SK-N-SH (cell line): ENCODE measurements at places on chromosomes 7 and 10.

GRCh38 chr10:11319990-11320602 lies 291.4 kb downstream of the USP6NL start:
- H3K27me3 ChIP-seq: no peaks in the 10 kb centered on the region
- H3K4me1 ChIP-seq: no peaks in the 10 kb centered on the region
- no peaks in the 10 kb centered on the region for H3K36me3 ChIP-seq
- no peak for DNase-seq
- no peak overlapping the region for H3K27ac ChIP-seq
- H3K4me3 ChIP-seq: no peak overlapping the region

DNA sequence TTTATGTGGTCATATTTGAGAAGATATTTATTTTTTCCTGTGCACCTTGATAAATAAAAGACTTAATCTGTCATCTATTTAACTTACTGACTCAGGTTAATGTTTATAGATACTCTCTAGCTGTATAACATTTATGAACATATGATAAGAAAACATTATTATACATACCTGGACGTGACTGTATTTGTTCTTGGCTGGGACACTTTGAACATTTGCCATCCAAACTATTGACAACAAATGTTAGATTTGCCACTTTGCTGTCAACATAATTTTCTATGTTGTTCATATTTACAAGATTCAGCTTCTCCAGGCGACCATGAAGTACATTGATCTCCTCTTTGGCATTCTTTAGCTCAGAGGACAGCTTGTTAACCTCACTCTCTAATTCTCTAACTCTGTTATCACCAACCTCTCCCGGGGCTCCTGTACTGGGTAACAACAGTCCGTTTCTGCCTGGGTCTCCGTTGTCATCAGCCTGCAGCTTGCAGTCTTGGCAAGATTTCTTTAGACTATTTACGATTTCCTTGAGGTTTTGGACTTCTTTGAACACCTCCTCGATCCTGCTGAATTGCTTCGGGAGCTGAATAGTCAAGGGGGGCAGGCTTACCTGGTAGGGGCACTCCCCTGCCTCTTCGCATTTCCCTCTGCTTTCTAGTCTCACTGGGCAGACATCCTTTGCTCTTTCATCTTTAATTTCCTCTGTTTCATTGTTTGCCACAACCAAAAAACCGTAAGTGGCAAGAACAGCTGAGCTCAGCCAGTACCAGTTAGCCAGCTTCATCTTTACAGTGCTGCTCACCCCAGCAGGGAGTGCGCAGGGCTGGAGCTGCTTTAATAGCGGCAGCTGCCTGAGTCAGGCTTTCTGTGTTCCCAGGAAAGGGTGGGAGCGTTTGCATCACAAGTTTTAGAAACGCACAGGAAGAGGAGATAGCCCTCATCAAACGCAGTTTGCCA lies at the start of gene FGL2:
Gene FGL2, minus strand, starts transcription at position 807 of the 954 bp plus-strand sequence. Its CDS starts 26 bp downstream, at position 781.
- DNase-seq: no peak
- H3K27ac ChIP-seq: no peak within 1 kb of the TSS
- H3K4me3 ChIP-seq: no peak within 1 kb of the TSS
- no peaks in the 10 kb centered on the region for H3K27me3 ChIP-seq

DNA sequence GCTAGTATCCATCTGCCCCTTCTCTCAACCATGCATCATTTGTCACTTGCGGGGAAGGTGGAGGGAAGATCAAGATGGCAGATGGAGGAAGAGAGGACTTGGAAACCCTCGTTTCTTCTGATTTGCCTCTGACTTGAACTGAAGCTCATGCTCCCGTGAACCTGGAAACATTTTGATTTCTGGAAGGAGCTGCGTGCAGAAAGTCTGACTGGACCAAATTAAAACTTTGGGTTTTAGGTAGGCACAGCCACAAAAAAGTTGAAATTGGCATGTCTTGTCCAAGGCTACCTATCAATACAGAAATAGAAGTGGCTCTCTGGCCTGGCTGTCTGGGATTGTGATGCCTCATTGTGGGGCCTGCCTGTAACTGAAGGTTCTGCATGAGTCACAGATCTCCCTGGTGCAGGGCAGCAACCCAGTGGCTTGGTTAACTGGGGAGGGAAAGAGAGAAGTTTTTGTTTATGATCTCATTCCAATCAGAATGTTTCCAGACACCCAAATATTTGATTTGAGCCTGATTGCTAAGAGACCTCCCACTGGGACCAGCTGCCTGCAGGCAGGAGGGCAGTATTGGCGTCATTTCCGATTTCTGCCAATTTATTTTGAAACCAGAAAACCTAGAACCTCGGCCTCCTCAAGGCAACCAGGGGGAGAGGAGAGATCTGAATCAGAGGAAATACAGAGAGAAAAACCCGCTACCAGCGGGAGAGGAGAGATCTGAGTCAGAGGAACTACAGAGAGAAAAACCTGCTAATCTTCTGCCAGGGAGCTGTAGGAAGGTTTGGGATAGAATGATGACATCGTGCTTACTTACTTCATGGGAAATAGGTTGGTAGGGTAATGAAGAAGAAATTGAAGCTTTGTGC lies 363.6 kb downstream of the ANKRD30A start:
- no peaks in the 10 kb centered on the region for H3K27me3 ChIP-seq
- H3K36me3 ChIP-seq: no peaks in the 10 kb centered on the region
- H3K4me1 ChIP-seq: no peaks in the 10 kb centered on the region
- no peak overlapping the region for H3K4me3 ChIP-seq

GRCh38 chr10:94490789-94491039 lies 54.9 kb upstream of the HELLS start:
- no peaks in the 10 kb centered on the region for H3K4me1 ChIP-seq
- H3K36me3 ChIP-seq: no peaks in the 10 kb centered on the region
- H3K27ac ChIP-seq: no peak overlapping the region
- H3K27me3 ChIP-seq: no peaks in the 10 kb centered on the region
- peak; percentile 14 for DNase-seq
- no peak overlapping the region for H3K4me3 ChIP-seq

DNA sequence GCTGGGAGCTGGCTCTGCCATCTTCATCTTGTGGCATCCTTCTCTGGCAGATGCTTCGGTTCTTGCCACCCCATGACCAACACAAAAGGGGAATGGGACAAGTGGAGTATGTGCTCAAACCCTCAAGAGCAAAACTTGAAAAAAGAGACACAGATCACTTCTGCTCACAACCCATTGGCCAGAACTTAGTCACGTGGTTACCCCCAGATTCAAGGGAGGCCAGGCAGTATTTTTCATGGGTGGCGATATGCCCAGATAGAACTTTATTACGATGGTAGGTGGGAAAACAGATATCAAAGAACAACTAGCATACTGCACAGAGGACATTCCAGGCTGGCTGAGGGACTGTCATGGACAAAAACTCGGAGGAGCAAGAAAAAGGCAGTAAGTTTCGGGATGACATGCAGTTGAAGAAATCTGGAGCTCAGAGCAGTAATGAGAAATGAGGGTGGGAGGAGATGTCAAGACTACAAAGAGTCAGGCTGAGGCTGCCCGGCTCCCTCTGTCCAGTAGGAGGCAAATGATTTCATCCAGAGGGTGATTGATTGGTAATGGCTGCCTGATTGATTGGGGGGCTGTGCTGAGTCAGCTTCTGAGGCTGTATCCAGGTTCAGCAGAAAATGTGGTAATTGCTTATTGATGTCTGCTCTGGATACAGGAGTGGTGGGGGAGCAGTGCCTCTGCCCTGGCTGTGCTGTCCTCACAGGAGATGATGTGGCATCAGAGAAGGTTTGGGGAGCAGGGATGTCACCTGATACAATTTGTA lies 25.3 kb downstream of the COL13A1 start:
- H3K27ac ChIP-seq: no peak overlapping the region
- no peak overlapping the region for H3K4me3 ChIP-seq
- DNase-seq: no peak
- H3K4me1 ChIP-seq: no peaks in the 10 kb centered on the region
- H3K27me3 ChIP-seq: no peaks in the 10 kb centered on the region
- no peaks in the 10 kb centered on the region for H3K36me3 ChIP-seq
